ENCODE measurements at places on chromosomes 7 and 10. TPM values are rescaled to one million over a fixed set of nuclear protein-coding genes. Genes with fewer than 3 reads are reported as not detected.

DNA sequence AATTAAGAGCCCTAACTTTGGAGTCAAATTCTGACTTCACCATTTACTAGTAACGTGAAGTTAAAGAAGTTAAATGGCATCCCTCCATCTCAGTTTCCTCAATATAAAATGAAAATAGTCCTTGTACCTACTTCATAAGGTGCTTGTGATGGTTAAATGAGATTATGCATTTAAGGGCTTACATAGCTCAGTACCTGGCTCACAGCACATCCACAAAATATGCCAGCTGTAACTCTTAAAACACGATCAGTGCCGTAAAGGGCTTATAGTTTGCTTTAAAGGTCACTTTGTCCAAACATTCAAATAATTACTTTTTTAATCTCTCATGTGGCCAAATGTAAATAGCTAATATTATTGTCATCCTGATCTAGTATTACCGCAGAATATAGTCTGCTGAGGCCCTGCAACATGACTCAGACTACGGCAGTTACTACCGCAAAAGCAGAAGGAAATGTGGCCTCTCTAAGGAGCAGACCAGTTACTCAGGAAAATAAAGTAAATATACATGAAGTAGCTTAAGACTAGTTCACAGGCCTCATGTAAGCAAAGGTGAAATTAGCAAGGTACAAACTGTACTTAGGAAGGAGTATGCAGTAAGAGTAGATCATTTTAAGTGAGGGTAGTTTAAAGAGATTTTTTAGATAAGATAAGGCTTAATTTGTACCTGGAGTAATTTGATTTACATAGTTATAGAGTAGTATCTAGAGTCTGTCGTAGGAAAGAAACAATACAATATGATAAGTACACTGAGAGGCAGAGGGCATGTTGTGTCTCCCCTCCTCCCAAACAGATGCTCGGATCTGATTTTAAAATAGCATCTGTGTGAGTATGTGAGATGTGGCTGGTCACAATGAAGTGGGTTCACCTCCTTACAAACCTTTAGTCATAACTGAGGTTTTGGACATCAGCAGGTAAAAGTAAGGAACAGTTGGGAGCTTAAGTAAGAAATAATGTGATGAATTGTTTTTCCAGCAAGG lies 13.1 kb downstream of the CASP2 start:
- no peaks in the 10 kb centered on the region for H3K4me1 ChIP-seq
- H3K36me3 ChIP-seq: peaks cover 50% of the 10 kb centered on the region
- DNase-seq: no peak
- H3K27me3 ChIP-seq: no peaks in the 10 kb centered on the region
- H3K4me3 ChIP-seq: no peak overlapping the region

PLAU gene
- 8.0 TPM for total RNA-seq

OR2A7 gene
- 31.1 TPM for total RNA-seq

- peaks cover 59% of the 10 kb centered on the region for H3K4me1 ChIP-seq
- peak overlapping the region; percentile 75 for H3K27ac ChIP-seq
- no peaks in the 10 kb centered on the region for H3K36me3 ChIP-seq
- no peak overlapping the region for H3K4me3 ChIP-seq
These were observed 208.1 kb upstream of the TCF7L2 start for GRCh38 chr10:112741830-112742402.

- H3K4me1 ChIP-seq: no peaks in the 10 kb centered on the region
- H3K27ac ChIP-seq: no peak overlapping the region
- no peaks in the 10 kb centered on the region for H3K36me3 ChIP-seq
- DNase-seq: no peak
- H3K27me3 ChIP-seq: no peaks in the 10 kb centered on the region
These were observed 12.3 kb upstream of the CCDC172 start for GRCh38 chr10:116311706-116312490.

HPS1 gene
- total RNA-seq: 111 TPM

IFIT1B gene
- total RNA-seq: not detected

MRLN gene
- not detected for total RNA-seq

PCDH15 gene
- 0.48 TPM for total RNA-seq

- no peaks in the 10 kb centered on the region for H3K36me3 ChIP-seq
- H3K27me3 ChIP-seq: no peaks in the 10 kb centered on the region
- no peak overlapping the region for H3K4me3 ChIP-seq
- no peak overlapping the region for H3K27ac ChIP-seq
- no peaks in the 10 kb centered on the region for H3K4me1 ChIP-seq
These were observed 264.6 kb downstream of the LRMDA start for GRCh38 chr10:75695994-75696393.
